ENCODE measurements at places on chromosomes 5 and 9. TPM values are rescaled to one million over a fixed set of nuclear protein-coding genes. Genes with fewer than 3 reads are reported as not detected.

ZCCHC9 gene
- 29.9 TPM for total RNA-seq

AP3S1 gene
- total RNA-seq: 78.3 TPM

TAS2R1 gene
- total RNA-seq: not detected

IL9 gene
- not detected for total RNA-seq

GRCh38 chr5:38888041-38888440, 42.2 kb downstream of the OSMR start:
- no peak overlapping the region for H3K4me3 ChIP-seq
- DNase-seq: no peak
- H3K4me1 ChIP-seq: no peaks in the 10 kb centered on the region
- no peaks in the 10 kb centered on the region for H3K36me3 ChIP-seq
- H3K27ac ChIP-seq: no peak overlapping the region

DNA sequence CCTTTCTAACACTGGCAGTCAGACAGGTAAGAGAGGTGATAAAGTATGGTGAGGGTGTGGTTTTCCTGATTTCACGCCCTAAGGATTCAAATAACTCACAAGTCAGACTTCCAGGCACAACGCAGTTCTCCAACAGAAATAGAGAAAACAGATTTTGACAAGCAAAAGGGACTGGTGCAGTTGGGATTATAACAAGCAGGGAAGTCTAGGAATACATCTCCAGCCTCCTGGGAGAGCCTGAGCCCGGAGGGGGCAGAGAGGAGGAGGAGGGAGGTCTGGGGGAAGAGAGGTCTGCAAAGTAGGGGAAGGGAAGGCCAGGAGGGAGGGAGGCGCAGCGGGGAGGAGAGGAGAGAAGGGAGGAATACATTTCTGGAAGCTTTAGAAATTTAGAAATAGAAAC, 1.6 kb downstream of the CMBL start:
- no peak for DNase-seq
- no peak overlapping the region for H3K27ac ChIP-seq
- no peaks in the 10 kb centered on the region for H3K36me3 ChIP-seq
- peaks cover 37% of the 10 kb centered on the region for H3K27me3 ChIP-seq
- H3K4me1 ChIP-seq: peaks cover 10% of the 10 kb centered on the region
- no peak overlapping the region for H3K4me3 ChIP-seq

DNA sequence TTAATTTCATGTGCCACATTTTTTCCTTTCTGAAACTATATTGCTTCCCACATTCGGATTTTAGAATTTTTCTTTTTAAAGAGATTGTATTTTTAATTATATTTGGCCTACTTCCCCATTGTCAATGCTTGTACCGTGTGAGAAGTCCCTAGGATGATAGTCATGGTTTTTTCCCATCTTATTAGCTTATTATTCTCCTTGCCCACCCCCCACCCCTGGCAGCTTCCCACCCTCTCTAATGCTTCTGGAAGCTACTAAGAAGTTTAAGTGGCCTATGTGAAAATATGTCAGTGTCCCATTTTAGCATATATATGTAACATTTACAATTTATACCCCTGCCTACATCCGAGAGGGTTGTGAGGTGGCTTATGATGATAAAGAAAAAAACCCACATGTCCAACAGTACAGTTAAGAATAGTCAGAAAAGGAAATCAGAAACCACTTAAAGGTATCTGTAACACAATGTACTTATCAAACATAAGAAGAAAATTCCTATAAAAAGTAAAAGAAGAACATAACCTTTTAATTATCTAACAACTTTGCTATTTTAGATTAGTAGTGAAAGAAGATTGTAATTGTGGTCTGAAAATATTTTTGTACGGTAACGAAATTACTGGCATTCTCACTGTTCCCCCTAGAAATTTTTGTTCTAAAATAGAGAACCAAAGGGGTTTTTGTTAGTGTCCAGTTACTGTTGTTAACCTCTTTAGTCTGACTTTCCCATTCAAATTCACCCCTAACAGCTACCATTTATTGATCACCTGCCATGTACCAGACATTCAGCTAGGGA, 62.1 kb downstream of the SLC44A1 start:
- H3K4me3 ChIP-seq: no peak overlapping the region
- H3K27ac ChIP-seq: no peak overlapping the region
- no peaks in the 10 kb centered on the region for H3K27me3 ChIP-seq
- H3K36me3 ChIP-seq: peaks cover 2% of the 10 kb centered on the region
- no peak for DNase-seq

DNA sequence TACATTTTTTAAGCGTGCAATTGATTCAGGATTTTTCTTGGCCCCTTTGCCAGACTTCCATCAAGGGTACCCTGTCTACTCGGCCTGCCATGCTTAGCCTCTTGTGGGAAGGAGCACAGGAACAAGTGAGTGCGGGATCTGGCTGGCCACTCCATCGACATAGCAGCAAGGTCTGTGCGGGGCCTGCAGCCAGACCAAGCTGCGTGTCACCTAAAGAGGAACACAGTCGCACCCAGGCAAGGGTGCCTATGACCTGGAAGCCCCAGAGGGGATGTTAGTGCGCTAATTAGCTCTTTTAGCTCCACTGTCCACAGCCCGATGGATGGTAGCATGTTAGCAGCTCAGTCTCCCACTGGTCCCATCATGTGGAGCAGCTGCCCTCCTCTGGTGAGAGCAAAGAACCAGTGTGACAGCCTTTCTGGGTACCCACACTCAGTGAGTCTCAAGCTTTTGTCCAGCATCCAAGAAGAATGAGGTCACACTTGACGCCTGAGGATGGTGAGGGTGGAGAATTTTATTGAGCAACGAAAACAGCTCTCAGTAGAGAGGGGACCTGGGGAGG, 38.7 kb downstream of the FTMT start:
- H3K4me1 ChIP-seq: no peaks in the 10 kb centered on the region
- no peaks in the 10 kb centered on the region for H3K36me3 ChIP-seq
- no peak overlapping the region for H3K27ac ChIP-seq
- H3K27me3 ChIP-seq: no peaks in the 10 kb centered on the region

- peaks cover 9% of the 10 kb centered on the region for H3K4me1 ChIP-seq
- no peak overlapping the region for H3K27ac ChIP-seq
- peaks cover 2% of the 10 kb centered on the region for H3K27me3 ChIP-seq
- H3K4me3 ChIP-seq: no peak overlapping the region
- no peak for DNase-seq
These were observed 69.7 kb downstream of the GCNT1 start for GRCh38 chr9:76528642-76529190.
